Stimulated activated CD4-positive, alpha-beta T cell treated with anti-CD3 and anti-CD28 coated beads, Interleukin-15, amount 100 ng/mL, for 1 hour (primary cell): ENCODE measurements at places on chromosomes 13 and 19.

DNA sequence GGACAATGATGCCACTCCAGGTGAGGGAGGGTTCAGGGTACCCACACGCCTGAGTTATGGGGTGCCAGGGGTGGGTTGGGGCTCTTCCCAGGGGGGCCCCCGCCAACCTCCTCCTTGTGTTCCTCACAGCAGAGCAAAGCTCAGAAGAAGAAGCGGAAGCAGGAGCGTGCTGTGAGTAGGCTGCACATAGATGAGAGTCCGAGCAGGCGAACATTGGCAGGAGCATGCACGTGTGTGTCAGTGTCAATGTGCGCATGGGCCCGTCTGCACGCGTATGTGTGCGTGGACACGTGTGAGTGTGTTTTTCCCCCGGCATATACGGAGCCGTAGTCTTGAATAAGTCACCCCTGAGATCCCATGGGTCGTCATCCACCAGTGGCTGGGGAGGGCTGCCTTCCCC, 12.4 kb upstream of the USE1 start:
- no peak for DNase-seq

- no peak for DNase-seq
Observed at GRCh38 chr19:48826606-48827020, 9.7 kb downstream of the HSD17B14 start.

GRCh38 chr19:32595491-32595890, 14.5 kb downstream of the PDCD5 start:
- DNase-seq, result no peak

DNA sequence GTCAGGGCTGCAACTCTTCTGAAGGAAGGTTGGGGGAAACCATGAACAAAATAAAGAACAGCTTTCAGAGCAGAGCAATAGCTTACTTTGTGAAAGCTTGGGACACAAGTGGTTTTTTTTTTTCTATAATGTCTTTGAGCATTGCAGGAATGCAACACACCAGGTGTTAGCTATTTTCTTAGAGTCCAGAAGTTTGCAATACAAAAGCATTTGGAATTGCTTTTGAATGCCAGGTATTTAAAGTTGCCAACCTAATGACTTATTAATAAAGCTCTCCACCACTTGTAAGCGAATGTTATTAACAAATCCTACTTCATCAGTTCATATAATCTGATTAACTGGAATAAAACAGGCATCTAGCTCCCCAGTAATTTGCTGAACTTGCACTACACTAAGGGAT, 172.6 kb downstream of the NUFIP1 start:
- no peak for DNase-seq

DNA sequence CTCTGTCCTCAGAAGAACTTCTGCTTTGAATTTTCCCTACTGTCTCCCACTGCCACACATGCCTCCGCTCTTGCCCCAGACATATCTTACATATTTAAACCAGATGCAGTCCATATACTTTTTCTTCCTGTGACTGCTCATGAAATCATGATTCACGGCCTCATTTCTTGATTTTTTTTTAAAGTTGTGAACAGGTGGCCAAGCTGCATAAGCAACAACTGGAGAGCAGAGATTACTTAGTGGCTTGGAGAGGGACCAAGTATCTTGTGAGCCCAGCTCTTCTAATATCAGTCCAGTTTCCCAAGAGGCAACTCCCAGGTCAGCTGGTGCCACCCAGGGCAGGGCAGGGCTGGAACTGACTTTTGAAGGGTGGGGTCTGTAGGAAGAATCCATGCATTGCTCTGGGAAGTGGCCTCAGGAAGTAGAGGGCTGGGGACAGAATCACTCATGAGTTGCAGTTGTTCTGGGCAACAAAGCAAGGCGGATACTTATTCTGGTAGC, 152.4 kb downstream of the LMO7 start:
- DNase-seq, result no peak
